ENCODE measurements at places on chromosomes 3 and 15. TPM values are rescaled to one million over a fixed set of nuclear protein-coding genes. Genes with fewer than 3 reads are reported as not detected.

- no peaks in the 10 kb centered on the region for H3K36me3 ChIP-seq
- no peaks in the 10 kb centered on the region for H3K27me3 ChIP-seq
- H3K4me3 ChIP-seq, result no peak overlapping the region
These were observed 17.3 kb downstream of the CD200 start for GRCh38 chr3:112350018-112350810.

DNA sequence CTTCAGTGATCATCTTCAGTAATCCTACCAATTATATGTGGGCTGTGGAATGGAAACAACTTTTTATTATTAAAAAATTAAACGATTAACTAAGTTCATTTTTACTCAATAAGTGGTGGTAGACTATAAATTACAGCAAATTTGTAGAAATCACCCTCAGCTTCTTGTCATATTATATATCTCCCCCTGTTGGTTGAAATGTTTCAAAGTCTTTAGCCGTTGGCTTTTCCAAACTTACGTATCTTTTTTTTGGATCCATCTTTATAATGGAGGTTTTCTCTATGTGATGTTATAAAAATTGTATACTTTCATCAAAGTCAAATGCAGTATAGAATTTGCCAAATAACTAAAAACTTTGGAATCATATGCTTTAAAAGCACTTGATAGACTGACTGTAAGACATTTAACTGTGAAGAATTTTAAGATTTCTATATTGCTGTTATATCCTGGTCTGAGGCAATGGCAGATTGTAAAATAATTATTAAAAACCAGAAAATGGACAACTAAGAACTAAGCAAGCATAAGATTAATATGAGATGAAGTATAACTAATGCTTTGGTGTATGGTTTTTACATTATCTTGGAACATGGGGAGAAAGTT lies 44.7 kb downstream of the ATP11B start:
- H3K4me3 ChIP-seq, result no peak overlapping the region
- H3K4me1 ChIP-seq, result no peaks in the 10 kb centered on the region
- no peaks in the 10 kb centered on the region for H3K36me3 ChIP-seq
- no peaks in the 10 kb centered on the region for H3K27me3 ChIP-seq
- H3K27ac ChIP-seq, result no peak overlapping the region

GRCh38 chr3:114867835-114868503 lies 279.1 kb downstream of the ZBTB20 start:
- H3K4me1 ChIP-seq, result no peaks in the 10 kb centered on the region
- no peaks in the 10 kb centered on the region for H3K36me3 ChIP-seq
- no peak overlapping the region for H3K27ac ChIP-seq
- no peak for DNase-seq
- H3K27me3 ChIP-seq, result no peaks in the 10 kb centered on the region

DNA sequence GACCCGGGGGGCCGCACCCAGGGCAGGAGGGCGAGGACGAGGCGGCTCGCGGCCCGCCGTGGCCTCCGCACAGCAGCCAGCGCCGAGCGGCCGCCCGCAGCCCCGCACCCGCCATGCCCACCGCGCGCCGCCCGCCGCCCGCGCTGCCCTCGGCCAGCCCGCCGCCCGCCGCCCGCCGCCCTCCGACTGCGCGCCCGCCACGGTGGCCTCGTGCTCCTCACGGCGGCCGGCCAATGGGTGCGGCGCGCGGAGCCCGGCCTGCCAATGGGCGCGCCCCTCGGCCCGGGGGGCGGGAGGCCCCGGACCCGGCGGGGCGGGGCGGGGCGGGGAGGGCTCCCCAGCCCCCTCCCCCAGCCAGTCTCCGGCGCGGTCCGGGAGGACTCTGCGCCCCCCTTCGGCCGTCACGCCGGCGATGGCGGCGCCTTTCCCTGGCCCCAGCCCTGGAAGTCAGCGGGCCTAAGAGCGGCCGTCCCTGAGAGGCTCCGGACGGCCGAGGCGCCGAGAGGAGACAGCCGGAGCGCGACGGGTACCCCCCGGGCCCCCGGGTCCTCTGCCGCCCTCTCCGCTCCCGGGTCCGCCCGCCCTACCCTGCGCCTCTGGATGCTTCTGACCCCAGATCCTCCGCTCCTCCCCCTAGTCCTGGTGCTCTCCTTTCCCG lies at the start of gene NT5DC2:
NT5DC2 (minus strand) TSS at position 235 of the 658 bp plus-strand sequence; CDS start at position 115, 120 bp downstream.
- no peaks in the 10 kb centered on the region for H3K36me3 ChIP-seq
- H3K4me1 ChIP-seq, result peaks cover 17% of the 10 kb centered on the region
- peak; percentile 66 for DNase-seq
- H3K27ac ChIP-seq, result peak within 1 kb of the TSS; percentile 17
- H3K4me3 ChIP-seq, result peak within 1 kb of the TSS; percentile 56

- H3K27ac ChIP-seq, result no peak overlapping the region
- no peaks in the 10 kb centered on the region for H3K36me3 ChIP-seq
- no peak overlapping the region for H3K4me3 ChIP-seq
- no peak for DNase-seq
- H3K4me1 ChIP-seq, result no peaks in the 10 kb centered on the region
These were observed 520.7 kb downstream of the ROBO1 start for GRCh38 chr3:79246875-79247724.

The CPLX3 gene
- not detected for total RNA-seq

GRCh38 chr3:25783661-25784512 lies 644 bp upstream of the NGLY1 start:
- no peaks in the 10 kb centered on the region for H3K36me3 ChIP-seq
- H3K4me3 ChIP-seq, result peak overlapping the region; percentile 81
- peak; percentile 61 for DNase-seq
- no peaks in the 10 kb centered on the region for H3K27me3 ChIP-seq

The SLC28A1 gene
- not detected for total RNA-seq

The CLDN11 gene
- total RNA-seq, result 1.3 TPM

GRCh38 chr15:38486936-38487335 lies 33.0 kb downstream of the FAM98B start:
- no peaks in the 10 kb centered on the region for H3K27me3 ChIP-seq
- no peak overlapping the region for H3K4me3 ChIP-seq
- peaks cover 5% of the 10 kb centered on the region for H3K4me1 ChIP-seq
- no peak overlapping the region for H3K27ac ChIP-seq
- DNase-seq, result no peak

- no peaks in the 10 kb centered on the region for H3K27me3 ChIP-seq
- H3K4me1 ChIP-seq, result no peaks in the 10 kb centered on the region
- no peak overlapping the region for H3K4me3 ChIP-seq
These were observed 56.4 kb downstream of the FILIP1L start for GRCh38 chr3:100057716-100058575.

DNA sequence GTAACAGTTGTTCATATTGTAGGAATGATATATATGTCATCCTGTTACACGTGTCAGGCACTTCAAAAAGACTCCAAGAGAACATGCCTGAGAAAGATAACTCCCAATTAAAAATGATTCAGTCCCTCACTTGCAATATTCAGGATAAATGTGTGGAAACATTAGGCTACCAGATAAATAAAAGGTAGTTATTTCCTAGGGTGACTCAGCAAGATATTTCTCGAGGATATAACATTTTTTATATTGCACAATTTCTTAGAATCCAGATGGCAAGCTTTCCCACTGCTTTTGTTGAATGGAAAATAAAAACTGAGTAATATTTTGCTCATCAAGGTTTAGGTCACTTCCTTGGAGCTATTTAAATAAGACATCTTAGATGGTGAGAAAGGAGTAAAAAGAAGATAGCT lies 181.4 kb downstream of the GAP43 start:
- H3K27ac ChIP-seq, result no peak overlapping the region
- no peak for DNase-seq
- H3K27me3 ChIP-seq, result peaks cover 5% of the 10 kb centered on the region
- no peaks in the 10 kb centered on the region for H3K4me1 ChIP-seq

DNA sequence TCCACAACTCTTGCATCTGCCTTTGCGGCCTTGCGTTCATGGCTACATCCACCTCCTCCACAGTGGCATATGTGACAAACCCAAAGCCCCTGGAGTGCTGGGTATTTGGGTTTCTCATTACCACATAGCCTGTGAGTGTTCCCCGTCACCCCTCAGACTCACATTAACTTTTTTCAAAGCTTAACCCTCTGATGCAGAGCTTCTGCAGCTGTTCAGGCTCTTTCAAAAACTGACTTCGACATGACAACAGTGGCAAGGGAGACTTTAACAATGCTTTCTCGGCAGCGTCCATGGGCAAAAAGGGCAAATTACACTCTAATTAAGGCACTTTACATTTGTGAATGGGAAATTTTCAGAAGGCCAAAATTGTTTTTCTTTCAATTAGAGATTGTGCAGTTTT lies 343.2 kb downstream of the UNC13C start:
- H3K27me3 ChIP-seq, result no peaks in the 10 kb centered on the region
- no peaks in the 10 kb centered on the region for H3K36me3 ChIP-seq
- H3K4me3 ChIP-seq, result no peak overlapping the region
- no peak for DNase-seq

- no peaks in the 10 kb centered on the region for H3K36me3 ChIP-seq
- no peaks in the 10 kb centered on the region for H3K4me1 ChIP-seq
- H3K4me3 ChIP-seq, result no peak overlapping the region
- DNase-seq, result no peak
- H3K27ac ChIP-seq, result no peak overlapping the region
- H3K27me3 ChIP-seq, result no peaks in the 10 kb centered on the region
These were observed 19.9 kb upstream of the EHD4 start for GRCh38 chr15:41992151-41992802.

GRCh38 chr3:62777130-62777529 lies 98.1 kb downstream of the CADPS start:
- no peak overlapping the region for H3K27ac ChIP-seq
- no peak for DNase-seq
- no peak overlapping the region for H3K4me3 ChIP-seq
- H3K4me1 ChIP-seq, result no peaks in the 10 kb centered on the region
- no peaks in the 10 kb centered on the region for H3K36me3 ChIP-seq

- H3K27me3 ChIP-seq, result no peaks in the 10 kb centered on the region
- H3K4me1 ChIP-seq, result no peaks in the 10 kb centered on the region
- no peak overlapping the region for H3K27ac ChIP-seq
- H3K36me3 ChIP-seq, result no peaks in the 10 kb centered on the region
- no peak overlapping the region for H3K4me3 ChIP-seq
- no peak for DNase-seq
These were observed 39.1 kb downstream of the OCA2 start for GRCh38 chr15:28060005-28060404.

- no peaks in the 10 kb centered on the region for H3K4me1 ChIP-seq
- H3K27ac ChIP-seq, result no peak overlapping the region
- DNase-seq, result no peak
- no peaks in the 10 kb centered on the region for H3K36me3 ChIP-seq
These were observed 92.8 kb downstream of the PCSK6 start for GRCh38 chr15:101396484-101397261.

DNA sequence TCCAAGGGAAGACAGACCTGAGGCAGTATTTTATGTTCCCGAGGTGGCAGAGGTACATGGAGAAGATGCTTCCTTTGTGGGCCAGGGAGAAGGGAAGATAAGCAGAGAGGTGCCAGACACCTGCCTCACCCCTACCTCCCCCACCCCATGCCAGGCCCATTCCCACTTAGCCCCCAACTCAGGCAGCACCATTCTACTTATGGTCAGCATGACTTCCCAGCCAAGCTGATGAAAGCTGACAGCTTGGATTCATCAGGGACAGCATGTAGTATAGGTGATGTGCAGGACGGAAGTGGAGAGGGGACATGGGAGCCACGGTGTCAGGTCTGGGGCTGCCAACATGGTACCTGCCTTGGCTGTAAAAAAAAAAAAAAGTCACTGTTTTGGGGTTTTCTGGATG lies 57.5 kb upstream of the CSPG4 start:
- H3K36me3 ChIP-seq, result no peaks in the 10 kb centered on the region
- H3K4me1 ChIP-seq, result no peaks in the 10 kb centered on the region
- no peaks in the 10 kb centered on the region for H3K27me3 ChIP-seq

The ALG1L2 gene
- not detected for total RNA-seq

The TRAIP gene
- total RNA-seq, result 19.7 TPM

GRCh38 chr3:44184319-44184953 lies 57.2 kb upstream of the TOPAZ1 start:
- no peaks in the 10 kb centered on the region for H3K4me1 ChIP-seq
- DNase-seq, result peak; percentile 18
- no peaks in the 10 kb centered on the region for H3K27me3 ChIP-seq
- H3K36me3 ChIP-seq, result no peaks in the 10 kb centered on the region

DNA sequence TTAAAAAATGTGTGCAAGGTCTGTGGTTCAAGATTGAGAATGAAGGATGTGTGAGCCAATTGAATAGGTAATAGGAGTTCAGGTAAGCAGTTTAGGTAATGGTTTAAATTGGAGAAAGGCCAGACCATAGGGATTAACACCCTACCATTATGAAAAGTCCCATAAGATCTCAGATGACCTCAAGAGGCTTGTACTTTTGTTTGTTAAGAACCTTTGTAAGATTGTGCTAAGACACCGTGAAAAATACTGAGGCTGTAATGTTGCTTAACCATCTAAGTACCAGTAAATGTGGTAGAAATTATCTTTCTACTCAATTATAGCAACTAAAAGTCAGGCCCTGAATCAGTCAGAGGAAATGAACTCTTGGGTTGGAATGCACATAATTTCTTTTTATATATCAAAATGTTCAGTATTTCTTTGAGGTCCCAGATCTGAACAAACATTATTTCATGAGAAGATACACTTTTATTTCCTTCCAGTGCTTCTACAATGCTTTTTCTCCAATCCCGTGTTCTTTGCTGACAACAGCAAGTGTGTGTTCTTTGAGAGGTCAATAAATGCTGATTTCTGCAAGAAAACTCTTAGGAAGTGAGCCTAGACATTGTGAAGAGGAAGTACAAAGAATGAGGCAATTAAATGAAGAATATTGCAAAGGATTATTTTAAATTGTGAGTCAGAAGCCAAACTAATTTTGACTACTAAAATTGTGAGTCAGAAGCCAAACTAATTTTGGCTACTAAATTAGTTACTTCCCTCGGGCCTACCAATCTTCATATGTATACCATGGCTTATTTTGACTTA lies 66.4 kb downstream of the TCF12 start:
- H3K27me3 ChIP-seq, result no peaks in the 10 kb centered on the region
- H3K27ac ChIP-seq, result no peak overlapping the region
- no peaks in the 10 kb centered on the region for H3K36me3 ChIP-seq

The PYGO1 gene
- 2.3 TPM for total RNA-seq

- DNase-seq, result no peak
- H3K4me1 ChIP-seq, result peaks cover 4% of the 10 kb centered on the region
- no peaks in the 10 kb centered on the region for H3K27me3 ChIP-seq
- H3K4me3 ChIP-seq, result no peak overlapping the region
- H3K27ac ChIP-seq, result no peak overlapping the region
These were observed 6.3 kb upstream of the EIF3J start for GRCh38 chr15:44530653-44531052.

GRCh38 chr3:149373235-149374125 lies 4.0 kb downstream of the TM4SF1 start:
- peaks cover 12% of the 10 kb centered on the region for H3K4me1 ChIP-seq
- H3K27ac ChIP-seq, result no peak overlapping the region
- no peaks in the 10 kb centered on the region for H3K27me3 ChIP-seq
- H3K36me3 ChIP-seq, result no peaks in the 10 kb centered on the region
- no peak overlapping the region for H3K4me3 ChIP-seq
- DNase-seq, result no peak

GRCh38 chr3:36944641-36945270 lies at the start of gene TRANK1:
TSS of gene TRANK1 (minus strand) at chr3:36945054. CDS start at chr3:36944809, 245 bp downstream.
- no peaks in the 10 kb centered on the region for H3K36me3 ChIP-seq
- H3K27me3 ChIP-seq, result no peaks in the 10 kb centered on the region
- H3K4me3 ChIP-seq, result peak within 1 kb of the TSS; percentile 66
- peak; percentile 70 for DNase-seq
- peak within 1 kb of the TSS; percentile 19 for H3K27ac ChIP-seq
- no peaks in the 10 kb centered on the region for H3K4me1 ChIP-seq

Measured in colonic mucosa (tissue), 4 donors.